ENCODE measurements at places on chromosomes 7 and 10.

DNA sequence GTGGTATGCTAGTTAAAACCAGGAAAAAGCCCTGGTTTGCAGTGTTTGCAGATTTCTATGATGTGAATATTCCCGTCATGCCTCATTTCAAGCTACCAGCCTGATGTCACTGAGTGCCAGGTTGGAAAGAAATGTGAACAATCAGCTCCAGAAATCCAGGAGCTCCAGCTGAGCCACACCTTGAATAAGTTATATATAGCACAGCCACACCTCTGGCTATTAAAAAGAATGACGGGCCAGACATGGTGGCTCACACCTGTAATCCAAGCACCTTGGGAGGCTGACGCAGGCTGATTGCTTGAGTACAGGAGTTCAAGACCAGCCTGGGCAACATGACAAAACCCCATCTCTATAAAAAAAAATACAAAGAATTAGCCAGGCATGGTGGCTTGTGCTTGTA lies 18.7 kb upstream of the SLF2 start:
- no peak for DNase-seq

DNA sequence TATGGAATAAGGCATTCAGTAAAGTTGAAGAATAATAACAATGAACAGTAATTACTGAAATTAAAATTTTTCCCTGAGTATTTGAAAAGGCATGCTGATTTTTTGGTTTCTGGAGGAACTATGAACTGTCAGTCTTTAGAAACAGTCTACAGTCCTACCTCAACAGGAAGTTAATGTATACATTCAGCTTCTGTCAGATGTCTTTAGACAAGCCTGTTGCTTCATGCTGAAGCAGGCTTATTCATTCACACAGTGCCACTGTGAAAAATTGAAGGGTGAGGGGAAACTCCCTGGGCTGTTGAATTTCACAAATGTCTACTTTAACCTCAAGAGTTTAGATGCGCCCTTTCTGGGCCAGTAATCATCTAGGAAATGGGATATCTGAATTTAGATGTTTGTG lies 3.5 kb downstream of the NRF1 start:
- no peak for DNase-seq

DNA sequence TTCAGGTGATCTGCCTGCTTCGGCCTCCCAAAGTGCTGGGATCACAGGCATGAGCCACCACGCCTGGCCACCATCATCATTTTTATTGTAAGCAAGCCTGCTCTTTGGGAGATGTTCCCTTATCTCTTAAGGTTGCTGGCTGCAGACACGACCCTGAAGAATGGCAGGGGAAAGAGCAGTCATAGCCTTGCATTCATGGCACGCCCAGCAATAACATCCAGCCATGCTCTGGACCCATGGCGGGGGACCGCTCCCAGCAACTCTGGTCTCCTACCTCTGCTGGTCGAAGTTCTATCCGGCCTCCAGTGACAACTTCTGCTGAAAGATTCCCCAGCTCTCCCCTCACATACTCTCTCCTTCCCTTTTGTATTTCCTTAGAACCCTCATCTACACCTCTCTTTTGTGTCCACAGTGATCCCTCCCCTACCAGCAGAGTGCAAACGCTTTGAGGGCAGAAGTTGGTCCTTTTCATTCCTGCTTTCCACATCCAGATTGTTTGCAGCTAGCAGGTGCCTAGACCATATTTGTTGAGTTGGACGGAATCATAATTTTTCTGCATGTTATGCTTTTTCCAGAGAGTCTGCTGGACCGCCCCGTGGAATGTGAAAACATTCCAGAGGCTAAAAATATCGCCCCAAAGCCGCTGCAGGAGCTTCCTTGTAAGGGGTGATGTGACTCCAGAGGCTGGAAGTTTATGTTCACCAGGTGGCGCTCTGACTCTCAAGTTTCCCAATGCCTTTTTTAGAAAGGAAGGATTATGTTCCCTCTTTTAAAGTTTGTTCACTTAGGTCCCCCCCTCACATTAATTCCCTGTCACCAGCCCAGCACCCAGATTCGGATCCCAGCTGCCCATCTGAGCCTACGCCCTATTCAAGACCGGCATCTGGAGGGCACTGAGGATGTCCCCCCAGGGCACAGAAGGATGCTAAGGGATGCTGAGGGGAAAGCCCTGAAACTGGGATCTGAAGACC lies 4.3 kb upstream of the MARVELD1 start:
- no peak for DNase-seq

- no peak for DNase-seq
Measured at GRCh38 chr7:41695661-41696322, 7.1 kb downstream of the INHBA start.

DNA sequence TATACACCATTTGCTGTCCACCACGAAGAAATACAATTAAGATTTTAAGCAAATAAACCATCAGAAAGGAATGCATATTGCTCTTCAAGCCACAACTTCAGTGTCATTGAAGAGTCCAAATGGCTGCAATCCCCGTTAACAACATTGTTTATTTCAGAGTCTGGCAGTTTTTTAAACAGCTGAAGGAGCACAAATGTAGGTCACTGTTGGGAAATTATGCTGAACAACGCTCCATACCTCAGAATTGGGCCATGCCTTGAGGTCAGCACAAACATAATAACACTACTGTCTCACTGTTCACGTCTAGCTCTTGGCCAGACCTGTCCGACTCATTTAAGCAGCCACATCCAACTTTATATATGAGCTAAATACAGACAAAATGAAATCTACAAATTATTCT lies 453.9 kb upstream of the GHITM start:
- no peak for DNase-seq

- no peak for DNase-seq
Measured at GRCh38 chr7:99395616-99396327, 12.6 kb downstream of the PDAP1 start.

DNA sequence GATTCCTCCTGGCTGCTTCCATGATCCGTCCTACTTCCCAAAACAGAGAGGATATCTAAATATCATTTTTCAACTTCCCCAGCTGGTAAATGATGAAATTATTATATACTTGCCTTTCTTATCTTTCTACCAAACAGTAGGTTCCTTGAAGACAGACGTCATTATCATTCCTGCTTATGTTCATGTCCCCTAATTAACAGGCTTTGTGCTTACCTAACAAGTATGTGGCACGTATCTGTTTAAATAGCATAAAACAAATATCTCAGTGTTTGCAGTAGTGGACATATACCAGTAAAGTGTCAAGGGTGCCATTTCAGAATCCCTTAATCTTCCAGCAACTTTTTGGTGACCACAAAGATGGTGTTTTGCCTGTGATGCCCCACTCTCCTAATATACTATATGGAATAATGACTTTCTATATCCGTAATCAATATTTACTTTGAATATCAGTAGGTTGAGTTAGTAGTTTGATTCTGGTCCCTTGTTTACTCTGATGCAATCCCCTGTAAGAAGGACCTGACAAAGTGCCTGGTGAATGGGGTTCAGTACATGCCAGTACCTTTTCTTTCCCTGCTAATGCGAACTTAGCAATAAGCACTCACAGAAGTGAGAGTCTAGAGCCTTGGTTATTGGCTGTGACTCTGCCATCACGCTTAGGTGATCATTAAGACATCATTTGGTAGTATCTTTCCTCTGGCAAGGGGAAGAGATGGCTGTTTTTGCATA lies 124.4 kb downstream of the ITIH5 start:
- no peak for DNase-seq

DNA sequence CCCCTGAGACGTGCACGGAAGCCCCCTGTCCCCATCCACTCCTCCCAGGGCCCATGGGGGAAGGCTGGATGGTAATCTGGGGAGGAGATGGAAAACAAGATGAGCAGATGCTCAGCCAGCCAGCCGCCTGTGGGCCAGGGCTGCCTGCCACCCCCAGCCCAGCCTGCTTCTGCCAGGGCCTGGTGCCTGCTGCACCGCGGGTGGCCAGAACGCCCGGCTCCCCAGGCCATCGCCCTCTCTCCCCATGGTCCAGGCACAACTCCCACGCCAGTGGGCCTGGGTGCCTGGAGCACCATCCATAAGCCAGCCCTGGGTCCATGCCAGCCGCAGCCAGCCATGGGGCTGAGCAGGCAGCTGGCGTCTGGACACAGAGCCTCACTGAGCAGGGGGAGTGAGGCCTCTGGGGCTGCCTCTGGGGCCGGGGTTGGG lies 57.2 kb upstream of the ELN start:
- DNase-seq = no peak

GRCh38 chr10:58615237-58615935 lies 102.7 kb downstream of the BICC1 start:
- DNase-seq = no peak

GRCh38 chr7:71626206-71626605 lies 494.3 kb downstream of the GALNT17 start:
- DNase-seq = no peak

DNA sequence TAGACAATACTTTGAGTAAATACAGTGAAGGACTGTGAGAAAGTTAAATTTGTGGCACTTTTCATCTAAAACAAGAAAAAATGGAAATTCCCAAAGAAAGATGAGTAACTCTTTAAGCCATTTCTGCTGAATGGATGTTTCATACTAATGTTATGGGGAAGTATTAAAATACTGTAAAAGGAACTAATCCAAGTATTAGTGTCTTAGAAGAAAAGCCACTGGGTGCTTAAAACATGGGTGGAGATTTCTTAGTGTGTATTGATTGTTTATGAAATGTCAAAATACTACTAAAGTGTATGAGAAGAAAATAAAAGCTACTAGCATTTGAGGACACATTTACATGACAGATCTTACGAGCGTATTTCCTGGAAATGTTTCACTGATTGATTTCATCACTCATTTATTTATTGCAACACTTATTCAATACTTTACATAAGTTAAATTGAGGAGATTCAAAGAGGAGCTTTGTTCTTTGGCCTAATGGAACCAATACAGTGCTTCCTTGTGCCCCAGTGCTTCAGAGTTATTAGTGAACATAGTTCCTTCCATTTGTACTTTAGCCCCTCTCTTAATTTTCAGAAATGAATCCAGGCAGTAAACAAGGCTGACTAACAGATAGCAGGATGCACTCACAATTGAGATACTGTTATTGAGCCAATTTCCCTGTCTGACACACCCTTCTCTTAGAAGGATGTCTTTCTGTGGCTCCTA lies 155.5 kb upstream of the AHR start:
- no peak for DNase-seq

DNA sequence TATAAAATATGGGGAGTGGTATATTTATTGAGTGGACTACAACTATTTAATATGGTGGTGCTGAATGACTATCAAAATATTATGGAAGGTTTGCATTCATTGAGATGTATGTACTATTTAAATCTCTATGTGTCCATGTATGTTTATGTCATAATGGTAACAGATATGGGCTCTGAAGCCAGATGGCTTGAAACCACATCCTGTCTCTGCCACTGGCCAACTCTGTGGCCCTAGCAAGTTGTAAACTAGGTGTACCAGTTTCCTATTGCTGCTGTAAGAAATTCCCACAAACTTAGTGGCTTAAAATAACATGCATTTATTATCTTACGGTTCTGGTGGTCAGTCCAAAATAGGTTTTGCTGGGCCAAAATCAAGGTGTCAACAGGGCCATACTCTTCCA lies 198.1 kb upstream of the NFE2L3 start:
- no peak for DNase-seq

DNA sequence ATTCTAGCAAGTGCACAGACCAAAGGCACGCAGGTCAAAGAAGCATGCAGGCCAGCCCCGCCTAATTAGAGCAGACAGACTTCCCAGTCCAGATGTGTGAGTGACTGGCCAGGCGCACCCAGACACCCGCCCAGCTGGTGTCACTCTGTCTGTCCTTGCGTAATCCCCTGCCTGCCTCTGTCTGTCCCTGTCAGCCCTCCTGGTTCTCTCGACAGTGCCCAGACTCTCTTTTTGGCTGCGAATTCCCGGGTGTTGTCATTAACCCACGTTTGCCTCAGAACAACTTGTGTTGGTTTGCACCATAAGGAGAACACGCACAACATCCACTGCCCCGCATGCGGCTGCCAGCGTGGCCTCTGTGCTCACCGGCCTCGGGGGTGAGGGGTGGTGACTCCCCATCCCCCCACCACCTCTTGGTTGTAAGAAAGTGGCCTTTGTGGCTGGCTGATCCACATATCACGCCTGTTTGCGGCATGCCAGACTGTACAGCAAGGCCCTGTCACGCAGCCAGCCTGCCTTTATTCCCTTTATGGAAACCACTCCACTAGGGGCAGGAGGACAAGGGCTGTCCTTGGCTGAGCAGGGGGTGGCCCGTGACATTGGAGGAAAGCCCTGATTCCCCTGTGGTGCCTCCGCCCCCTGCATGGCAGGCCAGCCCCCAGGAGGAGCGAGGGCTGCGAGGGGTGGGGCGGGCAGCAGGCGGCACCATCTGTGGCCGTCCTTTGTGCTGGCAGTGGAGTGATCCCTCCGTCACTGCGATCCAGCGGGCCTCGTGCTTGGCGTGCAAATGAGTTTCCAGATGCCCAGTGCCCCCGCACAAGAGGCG lies 72.8 kb upstream of the PPIF start:
- no peak for DNase-seq

GRCh38 chr10:114654822-114655575 lies 3.1 kb downstream of the ABLIM1 start:
- no peak for DNase-seq

- DNase-seq = no peak
Measured at GRCh38 chr7:46139079-46139478, 218.0 kb upstream of the IGFBP3 start.

GRCh38 chr7:80414331-80414730 lies 97.5 kb downstream of the GNAT3 start:
- DNase-seq = no peak

- no peak for DNase-seq
Measured at GRCh38 chr10:47222461-47222860, 77.5 kb upstream of the GDF10 start.

DNA sequence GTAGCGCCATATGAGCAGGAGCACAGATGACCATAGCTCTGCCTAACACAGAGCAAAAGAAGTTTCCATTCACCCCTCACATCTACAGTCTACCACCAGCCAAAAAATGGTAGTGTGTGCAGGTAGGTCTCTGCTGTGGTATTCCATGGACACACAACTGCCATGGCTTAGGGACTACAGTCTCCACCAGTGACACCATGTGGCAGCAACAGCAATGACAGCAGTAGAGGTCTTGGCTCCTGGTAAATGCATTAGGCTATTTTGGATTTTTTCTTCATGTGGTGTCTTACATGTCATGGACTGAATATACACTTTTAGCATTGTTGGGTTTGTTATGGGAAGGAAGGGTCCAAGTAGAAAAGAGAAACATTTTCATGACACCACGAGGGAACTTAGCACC lies 70.1 kb upstream of the CABCOCO1 start:
- DNase-seq = no peak

DNA sequence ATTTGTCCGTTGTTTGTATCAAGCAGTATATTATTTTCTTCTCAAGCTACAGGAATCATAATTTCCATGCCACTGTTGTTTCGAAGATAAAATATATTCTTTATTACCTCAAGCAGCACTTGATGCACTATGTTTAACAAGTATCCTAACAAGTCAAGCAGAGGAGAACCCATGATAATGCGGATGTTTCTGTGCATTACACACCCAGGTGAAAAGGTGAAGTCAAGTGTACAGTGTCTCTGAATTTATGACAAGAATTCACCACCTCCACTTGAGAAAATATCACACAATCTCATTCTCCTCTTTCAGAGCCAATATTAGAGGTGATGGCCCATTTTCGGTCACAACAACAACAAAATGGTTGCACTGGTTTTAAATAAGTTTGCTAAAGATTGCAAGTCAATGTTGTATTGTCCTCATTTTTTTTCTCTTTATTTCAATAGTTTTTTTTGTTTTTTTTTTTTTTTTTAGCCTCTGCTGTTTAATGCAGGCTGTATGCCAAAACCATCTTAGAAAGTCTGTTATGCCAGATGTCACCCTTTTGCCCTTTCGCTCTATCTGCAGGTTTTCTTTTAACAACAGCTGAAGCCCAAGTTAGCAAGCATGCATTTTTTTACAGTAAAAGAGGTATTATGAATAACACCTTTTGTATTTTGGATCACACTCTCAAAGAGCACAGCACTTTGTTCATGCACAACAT lies 568.7 kb upstream of the LRRN3 start:
- DNase-seq = no peak

GRCh38 chr10:74165530-74165901 lies 14.5 kb downstream of the ADK start:
- DNase-seq = no peak

All from NCI-H2081 treated with DMSO at 0.1 percent for 48 hours (cell line).